ENCODE measurements at places on chromosomes 5 and 9. TPM values are rescaled to one million over a fixed set of nuclear protein-coding genes. Genes with fewer than 3 reads are reported as not detected.

The NUDT12 gene
- 3.5 TPM for total RNA-seq

DNA sequence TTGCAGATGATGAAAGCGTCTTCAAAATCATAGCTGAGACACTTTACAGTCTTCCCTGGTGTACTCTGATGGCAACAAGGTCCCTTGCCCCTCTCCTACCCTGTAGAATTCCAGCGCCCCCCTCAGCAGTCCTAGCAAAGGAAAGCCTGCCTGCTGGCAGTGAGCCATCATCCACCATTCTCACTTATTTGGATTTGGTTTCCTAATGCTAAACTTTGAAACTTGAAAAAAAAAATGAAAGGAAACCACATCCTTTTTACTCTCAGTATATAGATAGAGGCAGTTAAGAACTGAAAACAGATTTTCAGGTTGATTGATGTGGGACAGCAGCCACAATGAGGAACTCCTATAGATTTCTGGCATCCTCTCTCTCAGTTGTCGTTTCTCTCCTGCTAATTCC lies at the start of gene GZMA:
GZMA (plus strand) TSS at position 299 of the 400 bp plus-strand sequence; CDS start at position 336, 37 bp downstream.
- DNase-seq: no peak

DNA sequence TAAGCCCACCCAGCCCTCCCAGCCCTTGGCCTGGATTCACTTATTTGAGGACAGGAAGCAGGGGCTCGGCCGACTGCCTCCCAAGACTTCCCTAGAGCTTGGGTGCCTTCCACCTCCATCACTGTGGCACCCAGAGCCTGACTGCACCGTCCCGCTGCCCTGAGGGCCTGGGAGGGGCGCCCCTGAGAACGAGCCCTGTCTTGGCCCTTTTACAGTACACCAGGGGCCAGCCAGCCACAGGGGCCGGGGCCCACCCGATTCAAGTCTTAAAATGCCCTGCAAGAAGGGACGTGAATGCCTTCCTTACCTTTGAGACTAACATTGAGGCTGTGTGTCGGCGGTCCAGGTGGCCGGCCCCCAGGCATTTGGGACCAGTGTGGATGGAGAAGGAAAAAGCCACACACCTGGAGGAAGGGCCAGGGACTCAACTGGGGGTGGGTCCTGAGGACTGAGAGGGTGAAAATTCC lies 16.8 kb downstream of the FAM78A start:
- peak; percentile 5 for DNase-seq

- DNase-seq: peak; percentile 46
Measured at GRCh38 chr5:88693071-88693932, 189.7 kb downstream of the MEF2C start.

DNA sequence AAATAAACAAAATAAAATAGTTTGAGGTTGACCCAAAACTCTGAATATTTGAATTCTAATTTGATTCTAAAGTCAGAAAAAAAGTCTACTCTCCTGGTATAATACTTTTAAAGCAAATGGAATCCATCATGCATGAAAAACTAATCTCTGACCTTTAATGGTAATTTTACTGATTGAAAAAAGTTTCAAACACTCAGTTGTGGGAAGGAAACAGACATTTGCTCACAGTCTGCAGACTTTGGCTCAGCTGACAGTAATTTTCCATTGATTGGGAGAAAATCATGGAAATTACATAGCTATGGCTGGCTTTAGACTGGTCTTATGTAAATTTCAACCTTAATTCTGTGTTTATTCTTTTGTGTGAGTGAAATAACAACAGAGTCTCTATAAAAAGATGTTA lies 574.3 kb downstream of the PDE4D start:
- no peak for DNase-seq

The FBXL7 gene
- total RNA-seq: not detected

DNA sequence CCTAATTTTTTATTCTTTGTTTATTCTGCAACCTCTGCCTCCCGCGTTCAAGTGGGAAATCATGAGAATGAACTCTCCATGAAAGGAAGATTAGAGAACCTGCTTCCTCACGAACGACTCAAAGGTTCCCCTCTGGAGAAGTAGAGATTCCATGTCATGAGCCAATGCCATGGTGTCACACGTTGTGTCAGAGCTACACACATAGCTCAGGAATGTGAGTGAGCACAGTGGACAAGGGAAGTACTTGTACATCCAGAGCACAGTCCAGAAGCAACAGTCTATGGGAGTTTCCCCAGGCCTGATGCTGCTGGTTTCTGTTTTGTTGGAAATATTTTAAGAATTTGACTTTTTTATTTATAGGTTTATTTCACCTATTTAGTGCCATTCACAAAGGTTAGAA lies 26.8 kb upstream of the PPP2CA start:
- DNase-seq: no peak

The FST gene
- total RNA-seq: not detected

The LMAN2 gene
- 89.4 TPM for total RNA-seq

The TMEM252 gene
- total RNA-seq: not detected

GRCh38 chr9:74838351-74838750 lies 49.4 kb downstream of the TRPM6 start:
- DNase-seq: no peak

DNA sequence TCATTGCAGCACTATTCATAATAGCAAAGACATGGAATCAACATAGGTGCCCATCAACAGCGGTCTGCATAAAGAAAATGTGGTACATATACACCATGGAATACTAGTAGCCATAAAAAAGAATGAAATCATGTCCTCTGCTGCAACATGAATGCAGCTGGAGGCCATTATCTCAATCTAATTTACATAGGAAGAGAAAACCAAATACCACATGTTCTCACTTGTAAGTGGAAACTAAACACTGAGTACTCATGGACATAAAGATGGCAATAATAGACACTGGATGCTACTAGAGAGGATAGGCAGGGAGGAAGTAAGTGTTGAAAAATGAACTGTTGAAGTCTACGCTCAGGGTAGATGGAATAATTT lies 203.9 kb upstream of the CDH9 start:
- DNase-seq: no peak

The PCDHA1 gene
- not detected for total RNA-seq

The GPRIN1 gene
- total RNA-seq: 2.1 TPM

The RANBP3L gene
- not detected for total RNA-seq

DNA sequence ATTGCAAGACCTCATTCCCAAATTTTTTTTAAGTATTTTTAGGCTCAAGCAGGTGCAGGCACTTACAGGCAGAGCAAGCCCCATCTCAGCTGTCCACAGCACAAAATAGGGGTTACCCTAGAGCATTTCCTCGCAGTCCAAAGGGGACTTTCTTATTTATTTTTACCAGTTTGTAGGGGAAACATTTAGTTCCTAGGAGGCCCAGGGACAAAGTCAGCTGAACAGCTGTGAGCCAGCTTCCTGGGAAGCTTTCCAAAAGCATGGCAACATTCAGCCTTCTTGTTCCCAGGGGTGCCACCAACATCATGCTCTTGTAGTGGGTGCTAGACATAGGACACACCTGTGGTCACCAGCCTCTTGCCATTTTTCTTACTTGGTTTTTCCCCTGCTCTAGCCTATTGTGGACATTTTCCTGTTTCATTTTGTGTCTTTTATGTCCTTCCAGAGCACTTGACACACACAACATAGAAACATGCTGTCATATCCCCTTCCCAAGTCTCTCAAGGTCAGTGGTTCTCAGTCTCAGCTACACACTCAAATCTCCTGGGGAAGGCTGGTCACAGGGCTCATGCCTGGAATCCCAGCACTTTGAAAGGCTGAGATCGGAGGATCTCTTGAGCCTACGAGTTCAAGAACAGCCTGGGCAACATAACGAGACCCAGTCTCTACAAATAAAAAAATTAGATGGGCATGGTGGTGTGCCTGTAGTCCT lies 38.2 kb downstream of the HAVCR1 start:
- DNase-seq: no peak

DNA sequence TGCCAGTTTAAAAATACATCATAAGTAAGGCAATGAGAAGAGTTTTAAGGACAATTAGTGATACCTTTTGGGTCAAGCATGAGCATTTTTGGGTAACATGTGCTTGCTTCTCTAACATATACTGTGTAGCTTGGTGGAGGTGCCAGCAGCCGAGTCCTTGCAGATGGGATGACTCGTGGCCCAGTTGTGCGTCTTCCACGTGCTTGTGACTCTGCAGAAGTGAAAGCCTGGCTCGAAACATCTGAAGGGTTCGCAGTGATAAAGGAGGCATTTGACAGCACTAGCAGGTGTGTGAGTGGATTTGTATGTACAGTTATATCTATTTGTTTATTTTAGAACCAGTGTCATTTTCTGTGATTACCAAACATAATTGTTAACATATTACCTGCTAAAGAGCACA lies 18.2 kb downstream of the HMGCR start:
- no peak for DNase-seq

The ANKRD31 gene
- 0.10 TPM for total RNA-seq

DNA sequence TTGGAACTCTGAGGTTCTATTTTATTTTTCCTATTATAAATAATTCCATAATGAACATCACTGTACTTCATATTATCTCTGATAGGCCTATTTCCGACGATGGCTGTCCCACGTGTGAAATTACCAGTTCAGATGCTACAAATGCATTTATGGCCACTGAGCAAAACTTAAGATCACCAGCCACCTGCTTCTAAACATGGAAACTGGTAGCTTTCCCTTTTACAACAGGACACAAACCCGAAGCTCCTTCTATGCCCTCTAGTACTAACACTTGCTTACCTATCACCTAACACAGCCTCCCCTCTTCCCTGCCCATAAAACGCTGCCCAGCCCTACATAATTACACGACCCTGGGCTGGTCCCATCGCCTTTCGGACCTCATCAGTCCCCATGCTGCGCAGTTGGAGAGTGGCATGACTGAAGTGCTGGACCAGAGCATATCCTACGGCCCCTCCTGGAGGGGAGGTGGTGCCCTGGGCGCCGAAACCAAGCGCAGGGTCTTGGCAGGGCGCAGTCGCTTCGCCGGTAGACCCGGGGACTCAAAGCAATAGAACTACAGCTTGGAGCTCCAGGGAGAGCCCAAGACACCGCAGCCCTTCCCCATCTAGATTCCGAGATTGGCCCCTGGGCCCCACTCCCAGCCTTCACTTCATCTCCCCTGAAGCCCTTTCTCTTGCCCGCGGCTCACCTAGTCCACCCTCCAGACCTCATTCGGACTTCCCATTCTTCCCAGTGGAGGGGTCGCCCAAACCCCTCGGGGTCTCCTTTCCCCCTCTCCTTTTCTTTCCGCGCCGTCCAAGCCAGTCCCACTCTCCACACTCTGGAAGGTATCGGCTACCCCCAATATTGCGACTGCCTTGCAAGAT lies 1.0 kb upstream of the SAP30L start:
- peak; percentile 43 for DNase-seq

- no peak for DNase-seq
Measured at GRCh38 chr9:1658661-1659362, 356.3 kb upstream of the SMARCA2 start.

DNA sequence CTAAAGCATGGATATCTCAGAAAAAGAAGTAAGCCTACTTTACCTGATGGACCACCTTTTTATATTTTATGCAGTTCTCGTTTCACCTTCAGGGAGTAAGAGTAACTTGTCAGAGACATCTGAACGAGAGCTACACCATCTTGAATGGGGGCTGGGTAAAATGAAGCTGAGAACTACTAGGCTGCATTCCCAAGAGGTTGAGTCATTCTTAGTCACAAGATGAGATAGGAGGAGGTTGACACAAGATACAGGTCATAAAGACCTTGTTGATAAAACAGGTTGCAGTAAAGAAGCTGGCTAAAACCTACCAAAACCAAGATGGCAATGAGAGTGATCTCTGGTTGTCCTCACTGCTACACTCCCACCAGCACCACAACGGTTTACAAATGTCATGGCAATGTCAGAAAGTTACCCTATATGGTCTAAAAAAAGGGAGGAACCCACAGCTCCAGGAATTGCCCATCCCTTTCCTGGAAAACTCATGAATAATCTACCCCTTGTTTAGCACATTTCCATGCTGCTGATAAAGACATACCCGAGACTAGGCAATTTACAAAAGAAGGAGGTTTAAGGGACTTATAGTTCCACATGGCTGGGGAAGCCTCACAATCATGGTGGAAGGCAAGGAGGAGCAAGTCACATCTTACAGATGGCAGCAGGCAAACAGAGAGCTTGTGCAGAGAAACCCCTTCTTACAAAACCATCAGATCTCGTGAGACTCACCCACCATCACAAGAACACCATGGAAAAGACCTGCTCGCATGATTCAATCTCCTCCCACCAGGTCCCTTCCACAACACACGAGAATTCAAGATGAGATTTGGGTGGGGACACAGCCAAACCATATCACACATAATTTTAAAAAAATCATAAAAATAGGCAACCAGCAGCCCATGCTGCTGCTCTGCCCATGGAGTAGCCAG lies 62.5 kb downstream of the GIN1 start:
- DNase-seq: no peak

The ECM2 gene
- not detected for total RNA-seq

DNA sequence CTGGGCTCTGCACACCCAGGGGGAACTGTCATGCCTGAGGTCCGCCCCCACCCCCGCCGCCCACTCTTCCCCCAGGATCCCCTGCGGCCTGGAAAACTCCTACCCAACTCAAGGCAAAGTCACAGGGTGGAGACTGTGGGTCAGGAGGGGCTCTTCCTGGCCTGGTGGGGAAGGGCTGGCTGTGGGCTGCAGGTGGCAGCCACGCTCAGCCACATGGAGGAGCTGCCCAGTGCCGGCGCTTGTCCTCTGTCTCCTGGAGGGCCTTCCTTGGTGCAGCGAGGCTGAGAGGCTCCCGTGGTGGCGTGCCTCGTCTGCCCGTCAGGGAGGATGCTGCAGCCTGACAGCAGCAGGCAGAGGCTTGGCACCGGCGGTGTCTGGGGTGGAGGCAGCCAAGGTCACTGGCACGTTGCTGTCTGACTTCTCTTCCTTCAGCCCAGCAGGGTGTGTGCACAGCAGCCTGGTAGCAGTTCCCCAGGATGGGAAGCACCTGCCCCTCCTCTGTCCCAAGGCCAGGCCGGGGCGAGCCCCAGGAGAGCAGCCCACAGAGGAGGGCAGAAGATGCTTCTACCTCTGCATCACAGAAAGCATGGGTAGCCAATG lies 78.1 kb downstream of the ADAMTS2 start:
- no peak for DNase-seq

The CCT5 gene
- 74.3 TPM for total RNA-seq

- DNase-seq: no peak
Measured at GRCh38 chr9:5838884-5839571, 6.1 kb upstream of the ERMP1 start.

- no peak for DNase-seq
Measured at GRCh38 chr5:99349787-99350186, 421.0 kb upstream of the CHD1 start.

GRCh38 chr9:74458832-74459231 lies 38.3 kb upstream of the RORB start:
- DNase-seq: no peak

DNA sequence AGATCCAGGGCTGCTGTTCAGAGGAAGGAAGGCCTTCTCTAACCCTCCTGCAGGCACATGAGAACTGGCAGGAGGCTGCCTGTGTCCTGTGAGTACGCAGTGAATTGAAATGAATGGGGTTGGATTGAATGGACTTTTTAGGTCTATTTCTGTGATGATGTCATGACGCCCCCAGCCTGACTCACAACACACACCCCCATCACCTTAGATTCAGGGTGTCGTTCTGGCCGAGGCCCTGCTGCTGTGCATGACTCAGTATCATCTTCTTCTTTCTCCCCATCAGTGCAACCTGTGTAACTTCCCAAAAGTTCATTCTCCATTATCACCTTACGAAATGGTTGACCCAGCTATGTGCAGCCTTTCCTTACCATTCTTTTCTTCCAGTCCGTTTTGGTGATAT lies 5.4 kb downstream of the PCAT7 start:
- DNase-seq: no peak

The ST8SIA4 gene
- total RNA-seq: 42.6 TPM
